Testis (tissue), 5 donors: ENCODE measurements at places on chromosomes 11 and 22.

GRCh38 chr11:60563553-60564235, 48.5 kb downstream of the MS4A13 start:
- H3K4me1 ChIP-seq = no peaks in the 10 kb centered on the region
- no peaks in the 10 kb centered on the region for H3K36me3 ChIP-seq
- no peaks in the 10 kb centered on the region for H3K27me3 ChIP-seq
- no peak overlapping the region for H3K27ac ChIP-seq

DNA sequence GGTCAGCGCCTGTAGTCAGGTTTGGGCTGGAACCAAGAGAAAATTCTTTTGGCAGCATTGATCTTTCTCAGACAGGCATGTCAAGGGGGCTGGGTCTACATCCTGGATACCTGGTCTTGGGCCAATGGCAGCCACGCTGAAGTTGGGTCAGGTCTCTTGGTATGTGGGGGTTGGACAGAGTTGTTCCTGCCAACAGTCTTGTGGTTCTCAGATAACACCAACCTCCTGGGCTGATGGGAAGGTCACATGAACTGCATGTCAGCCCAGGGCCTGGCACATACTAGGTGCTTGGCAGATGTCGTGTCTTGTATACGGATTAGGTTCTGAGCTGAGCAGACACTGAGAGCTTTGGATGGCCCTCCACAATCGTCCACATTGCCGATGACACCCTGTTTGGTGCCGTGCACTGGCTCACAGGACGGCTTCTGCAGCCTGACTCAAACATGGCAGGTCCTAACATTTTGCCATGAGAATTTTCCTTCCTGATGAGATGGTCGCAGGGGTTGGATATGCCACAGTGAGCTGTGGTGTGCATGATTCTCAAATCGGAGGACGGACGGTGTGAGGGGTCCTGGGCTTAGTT, 42.0 kb downstream of the FBLN1 start:
- no peak overlapping the region for H3K4me3 ChIP-seq
- no peaks in the 10 kb centered on the region for H3K36me3 ChIP-seq
- H3K4me1 ChIP-seq = no peaks in the 10 kb centered on the region
- no peak overlapping the region for H3K27ac ChIP-seq
- H3K27me3 ChIP-seq = no peaks in the 10 kb centered on the region

GRCh38 chr22:20844055-20845037, 14.3 kb downstream of the PI4KA start:
- H3K4me1 ChIP-seq = peaks cover 9% of the 10 kb centered on the region
- no peaks in the 10 kb centered on the region for H3K36me3 ChIP-seq
- no peak overlapping the region for H3K27ac ChIP-seq
- H3K4me3 ChIP-seq = no peak overlapping the region
- no peak for DNase-seq

DNA sequence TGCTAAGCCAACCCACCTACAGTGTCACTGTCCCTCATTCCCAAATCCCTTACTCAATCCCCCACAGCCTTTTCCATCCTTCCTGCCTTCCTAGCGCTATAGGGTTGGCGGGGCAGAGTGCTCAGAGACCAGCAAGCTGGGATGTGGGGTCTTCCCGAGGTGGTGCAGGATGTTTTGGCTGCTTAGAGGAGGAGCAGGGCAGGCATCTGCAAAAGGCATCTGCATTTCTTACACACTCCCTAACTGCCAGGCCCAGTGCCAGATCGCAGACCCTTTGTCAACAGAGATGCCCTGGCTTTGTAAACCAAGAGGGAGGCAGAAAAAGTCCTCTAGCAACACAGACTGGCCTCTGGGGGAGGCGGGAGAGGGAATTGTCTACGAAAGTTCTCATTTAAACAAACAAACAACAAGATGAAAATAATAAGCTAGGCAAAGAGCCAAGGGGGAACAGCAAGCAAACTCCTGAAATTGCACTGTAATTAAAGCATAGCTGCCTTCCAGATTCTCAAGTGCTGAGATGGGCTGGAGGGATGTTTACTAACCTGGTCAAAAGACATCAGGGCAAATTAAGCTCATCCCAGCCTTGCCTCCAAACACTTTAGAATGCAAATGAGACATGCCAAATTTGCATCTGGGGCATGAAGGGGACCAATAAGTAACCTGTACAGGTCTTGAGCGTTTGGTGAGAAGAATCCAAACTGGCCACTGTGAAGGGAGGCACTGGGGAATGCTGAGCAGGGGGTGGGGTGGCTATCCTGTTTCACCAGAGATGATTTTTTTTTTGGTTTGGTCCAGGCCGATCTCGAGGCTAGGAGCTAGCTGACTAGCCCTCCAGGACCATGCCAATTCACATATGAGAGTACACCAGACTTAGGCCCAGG, 38.1 kb upstream of the ADA2 start:
- H3K27me3 ChIP-seq = no peaks in the 10 kb centered on the region
- no peak for DNase-seq
- no peak overlapping the region for H3K27ac ChIP-seq
- H3K36me3 ChIP-seq = no peaks in the 10 kb centered on the region
